ENCODE measurements at places on chromosomes 5 and 9.

GRCh38 chr5:138349852-138350562, 2.5 kb upstream of the KDM3B start:
- DNase-seq, result no peak

DNA sequence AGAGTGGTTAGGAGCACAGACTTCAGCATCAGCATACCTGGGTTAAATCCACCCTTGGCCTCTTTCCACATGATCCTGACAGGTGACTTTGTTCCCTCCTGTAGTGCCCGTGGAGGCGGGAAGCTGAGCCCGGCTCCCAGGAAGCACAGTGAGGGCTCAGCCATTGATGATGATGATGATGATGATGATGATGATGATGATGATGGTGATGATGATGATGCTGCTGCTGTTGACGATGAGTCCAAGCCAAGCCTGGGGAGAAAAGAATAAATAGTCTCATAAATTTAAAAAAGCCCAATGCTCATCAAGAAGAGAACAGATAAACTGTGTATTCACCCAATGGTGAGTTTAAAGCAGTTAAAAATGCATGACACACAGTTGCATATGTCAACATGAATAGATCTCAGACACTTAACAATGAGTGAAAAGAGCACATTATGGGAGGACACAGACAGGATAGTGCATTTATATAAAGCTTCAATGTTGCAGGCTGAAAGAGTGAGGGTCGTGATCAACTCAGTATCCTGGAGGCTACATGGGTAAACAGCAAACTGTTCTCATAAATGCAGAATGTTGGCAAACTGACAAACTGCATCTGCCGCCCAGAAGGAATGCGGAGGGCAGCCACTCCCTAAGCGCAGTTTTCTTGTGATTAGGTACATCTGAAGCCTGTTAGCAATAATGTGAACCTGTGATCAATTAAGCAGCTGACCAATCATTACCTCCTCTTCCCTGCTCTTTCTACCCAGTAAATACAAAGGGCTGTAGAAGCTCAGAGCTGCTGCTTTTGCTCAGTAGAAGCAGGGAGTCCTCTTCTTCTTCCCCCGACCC, 11.7 kb upstream of the CFAP157 start:
- DNase-seq, result no peak

DNA sequence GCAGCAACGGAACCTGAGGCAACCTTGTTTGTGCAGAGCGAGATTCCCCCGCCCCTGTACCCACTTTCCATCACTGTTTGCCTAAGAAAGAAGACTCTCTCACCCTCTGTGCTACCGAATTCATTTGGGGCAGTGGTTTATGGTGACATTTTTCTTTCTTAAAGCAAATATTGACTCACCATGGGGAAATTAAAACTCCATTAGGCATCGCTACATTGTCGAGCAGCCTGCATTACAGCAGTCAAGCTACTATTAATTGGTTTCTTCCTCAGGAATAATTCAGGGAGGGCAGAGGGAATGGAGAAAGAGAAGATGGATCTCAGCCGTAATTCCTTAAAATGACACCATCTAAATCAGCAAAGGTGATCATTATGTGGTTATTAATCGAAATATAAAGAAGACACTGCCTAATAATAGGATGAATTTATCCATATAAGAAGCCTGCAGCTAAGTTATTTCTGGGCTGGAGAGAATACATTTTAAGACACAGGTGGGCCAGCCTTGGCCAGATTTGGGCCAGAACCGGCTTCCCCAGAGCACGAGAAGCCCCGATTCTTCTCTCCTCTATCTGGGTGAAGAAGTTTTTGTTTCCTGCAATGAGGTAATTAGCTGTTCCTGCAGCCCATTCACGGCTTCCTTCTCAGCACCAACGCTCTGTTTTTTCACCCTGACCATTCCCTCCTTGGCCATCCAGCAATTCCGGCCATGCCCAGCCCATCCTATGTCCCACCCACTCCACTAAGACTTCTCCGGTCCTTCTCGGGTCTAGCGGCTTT, 16.8 kb downstream of the CFAP77 start:
- no peak for DNase-seq

DNA sequence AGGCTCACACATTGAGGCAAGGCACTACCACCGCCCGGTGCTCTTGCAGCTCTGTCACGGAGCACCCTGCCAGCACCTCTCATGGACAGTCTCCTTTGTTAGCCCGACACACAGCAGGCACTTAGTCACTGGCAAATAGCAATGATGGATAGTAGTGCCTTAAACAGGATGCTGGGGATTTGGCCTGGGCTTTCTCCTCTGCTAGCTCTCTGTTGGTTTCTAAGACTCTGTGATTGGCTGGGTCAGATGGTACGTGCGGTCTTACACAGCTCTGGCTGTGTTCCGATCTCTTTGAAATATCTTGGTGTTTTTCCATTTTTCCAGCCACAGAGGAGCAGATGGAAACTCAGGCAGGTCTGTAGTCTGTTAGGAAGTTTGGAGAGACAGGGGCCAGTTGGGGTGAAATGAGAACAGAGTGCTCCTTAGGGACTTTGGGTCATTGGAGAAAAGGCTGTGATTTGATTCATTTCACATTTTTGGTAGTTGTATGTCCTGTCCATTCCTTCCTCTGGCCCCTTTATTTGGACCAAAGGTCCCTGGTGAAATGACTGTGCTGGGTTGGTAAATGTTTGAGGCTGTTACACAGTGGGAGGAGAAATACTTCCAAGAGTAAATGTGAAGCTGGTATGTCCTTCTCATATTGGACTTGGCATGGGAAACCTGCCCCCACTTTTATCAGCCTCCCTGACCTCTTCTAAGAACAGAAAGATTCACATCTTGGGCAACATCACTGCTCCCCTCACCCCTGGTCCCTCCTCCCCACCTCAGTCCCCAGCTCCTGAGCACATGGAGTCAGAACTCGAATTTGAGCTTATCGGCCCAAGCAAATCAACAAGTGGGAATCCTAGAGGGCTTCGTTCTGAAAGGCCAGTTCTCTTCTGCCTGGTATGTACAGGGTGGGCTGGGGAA, 3.4 kb downstream of the SMIM3 start:
- no peak for DNase-seq

DNA sequence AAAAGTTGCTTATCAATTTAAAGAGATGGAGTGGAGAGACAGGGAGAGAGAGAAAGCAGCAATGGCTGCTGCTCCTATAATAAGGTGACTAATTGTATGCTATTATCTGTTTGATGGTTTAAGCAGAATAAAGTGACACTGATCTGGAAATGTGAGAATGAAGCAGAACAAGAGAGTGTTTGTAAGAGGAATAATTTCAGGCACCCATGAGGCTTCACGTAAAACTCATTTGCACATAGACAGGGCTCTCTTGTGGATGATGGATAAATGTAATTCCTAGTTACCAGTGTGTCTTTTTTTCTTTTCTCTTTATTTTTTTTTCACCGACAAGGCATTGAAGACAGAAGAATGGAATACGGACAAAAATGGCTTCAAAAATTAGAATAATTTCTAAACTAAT, 228.8 kb upstream of the TYRP1 start:
- no peak for DNase-seq

DNA sequence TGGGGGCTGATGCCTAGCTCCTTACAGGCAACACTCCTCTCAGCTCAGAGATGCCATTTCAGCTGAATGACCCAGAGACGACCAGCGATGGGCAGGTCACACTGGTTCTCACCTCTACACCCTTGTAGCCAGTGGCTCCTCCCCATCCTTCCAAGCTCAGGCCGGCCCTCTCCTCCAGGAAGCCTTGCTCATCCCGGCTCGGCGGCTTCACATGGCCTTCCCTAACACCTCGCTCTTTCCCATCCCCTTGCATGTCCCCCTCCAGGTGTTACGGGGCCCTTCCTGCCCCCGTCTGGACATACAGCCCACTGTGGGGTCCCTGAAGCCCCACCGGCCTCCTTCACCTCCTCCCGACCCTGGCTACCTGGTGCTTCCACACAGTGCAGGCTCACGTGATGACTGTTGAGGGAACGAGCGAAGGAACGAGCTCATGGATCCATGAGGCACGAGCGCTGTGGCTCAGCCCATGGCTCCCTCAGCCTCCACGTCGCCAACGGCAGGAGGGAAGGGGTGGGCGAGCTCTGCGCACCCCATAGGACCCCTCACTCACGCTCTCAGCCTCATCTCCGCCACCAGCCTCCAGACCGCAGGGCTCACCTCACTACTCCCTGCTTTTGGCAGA, 45.7 kb downstream of the SARDH start:
- no peak for DNase-seq

- DNase-seq, result no peak
These were observed 298.5 kb upstream of the CD180 start for GRCh38 chr5:67495072-67495471.

DNA sequence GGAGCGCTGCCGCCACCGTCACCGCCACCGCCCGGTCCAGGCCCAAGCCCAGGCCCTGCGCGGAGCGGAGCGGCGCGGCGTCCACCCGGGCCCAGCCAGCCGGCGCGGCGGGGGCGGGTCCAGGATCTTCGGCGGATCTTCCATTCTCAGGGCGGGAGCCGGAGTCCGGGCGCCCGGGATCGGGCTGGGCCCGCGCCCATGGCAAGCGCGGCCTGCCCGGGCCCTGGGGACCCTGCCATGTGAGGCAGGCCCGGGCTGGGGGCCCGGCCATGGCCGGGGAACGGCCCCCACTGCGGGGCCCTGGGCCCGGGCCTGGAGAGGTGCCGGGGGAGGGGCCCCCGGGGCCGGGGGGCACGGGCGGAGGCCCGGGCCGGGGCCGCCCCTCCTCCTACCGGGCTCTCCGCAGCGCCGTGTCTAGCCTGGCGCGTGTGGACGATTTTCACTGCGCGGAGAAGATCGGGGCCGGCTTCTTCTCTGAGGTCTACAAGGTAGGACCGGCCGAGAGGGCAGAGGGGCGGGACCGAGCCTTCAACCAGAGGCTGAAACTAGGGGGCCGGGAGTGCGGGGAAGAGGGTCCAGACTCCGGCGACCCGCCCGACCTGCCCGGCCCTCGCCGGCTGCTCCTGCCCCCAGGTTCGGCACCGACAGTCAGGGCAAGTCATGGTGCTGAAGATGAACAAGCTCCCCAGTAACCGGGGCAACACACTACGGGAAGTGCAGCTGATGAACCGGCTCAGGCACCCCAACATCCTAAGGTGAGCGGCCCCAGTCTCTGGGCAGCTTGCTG, 482 bp downstream of the TESK1 start:
- DNase-seq, result no peak

- DNase-seq, result no peak
These were observed 156.0 kb upstream of the CDKN2B start for GRCh38 chr9:22165144-22165543.

DNA sequence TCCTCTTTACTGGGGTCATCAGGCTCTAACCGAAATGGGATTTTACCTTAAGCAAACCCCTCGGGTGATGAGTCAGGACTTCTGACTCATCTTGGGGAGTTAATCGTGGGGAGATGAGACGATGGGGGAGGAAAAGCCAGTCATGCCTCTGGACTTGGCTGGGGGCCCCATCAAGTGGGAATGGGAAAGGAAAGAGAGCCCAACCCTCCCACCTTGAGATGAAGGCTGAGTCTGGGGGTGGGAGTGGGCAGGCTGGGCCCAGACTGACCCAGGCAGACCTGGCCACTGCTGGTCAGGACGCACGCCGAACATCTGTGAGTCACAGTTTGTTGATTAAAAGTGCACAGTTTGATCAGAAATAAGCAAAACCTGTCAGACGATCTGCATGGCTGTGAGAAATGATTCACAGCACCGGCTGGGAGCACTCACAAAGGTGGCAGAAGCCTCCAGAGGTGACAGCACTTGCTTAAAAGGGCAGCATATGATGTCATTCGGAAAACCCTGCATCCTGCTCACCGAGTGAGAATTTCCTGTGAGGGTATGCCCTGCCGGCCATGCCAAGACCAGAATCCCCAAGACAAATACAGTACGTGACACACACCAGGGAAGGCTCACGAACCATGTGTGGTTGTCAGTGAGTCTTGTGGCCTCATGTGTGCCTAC, 50.0 kb upstream of the SLC25A51 start:
- no peak for DNase-seq

DNA sequence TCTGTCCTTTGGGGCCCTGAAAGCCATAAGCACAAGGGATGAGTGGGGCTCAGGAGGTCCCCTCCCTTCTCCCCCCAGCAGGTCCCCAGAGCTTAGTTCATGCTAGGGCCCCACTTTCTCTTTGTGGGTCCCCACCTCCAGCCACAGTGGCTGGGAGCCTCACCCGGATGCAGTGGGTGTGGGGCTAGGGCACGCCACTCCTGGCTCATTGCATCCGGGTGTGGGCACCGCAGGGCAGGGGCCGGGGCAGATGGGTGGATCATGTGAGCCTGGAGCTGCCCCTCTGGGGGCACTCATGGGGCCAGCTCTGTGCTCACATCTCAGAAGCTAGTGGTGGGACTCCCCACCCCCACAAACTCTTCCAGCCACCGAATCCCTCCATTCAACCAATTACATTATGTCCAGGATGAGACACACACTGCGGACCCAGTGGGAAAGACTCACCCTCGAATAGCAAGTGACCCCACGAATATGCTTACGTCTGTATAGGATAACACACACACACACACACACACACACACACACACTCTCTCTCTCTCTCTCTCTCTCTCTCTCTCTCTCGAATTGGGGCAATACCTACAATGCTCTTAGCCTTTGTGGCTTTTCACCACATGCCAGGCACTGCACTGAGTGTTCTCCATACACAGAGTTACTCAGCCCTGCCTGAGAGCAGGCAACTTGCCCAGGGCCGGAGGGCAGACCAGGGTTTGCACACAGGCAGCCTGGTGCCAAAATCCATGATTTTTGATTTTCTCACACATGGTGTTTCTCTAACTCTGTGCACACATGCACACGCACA, 16.8 kb upstream of the PHYKPL start:
- no peak for DNase-seq

- DNase-seq, result no peak
These were observed 2.0 kb upstream of the NINJ1 start for GRCh38 chr9:93136011-93136440.

DNA sequence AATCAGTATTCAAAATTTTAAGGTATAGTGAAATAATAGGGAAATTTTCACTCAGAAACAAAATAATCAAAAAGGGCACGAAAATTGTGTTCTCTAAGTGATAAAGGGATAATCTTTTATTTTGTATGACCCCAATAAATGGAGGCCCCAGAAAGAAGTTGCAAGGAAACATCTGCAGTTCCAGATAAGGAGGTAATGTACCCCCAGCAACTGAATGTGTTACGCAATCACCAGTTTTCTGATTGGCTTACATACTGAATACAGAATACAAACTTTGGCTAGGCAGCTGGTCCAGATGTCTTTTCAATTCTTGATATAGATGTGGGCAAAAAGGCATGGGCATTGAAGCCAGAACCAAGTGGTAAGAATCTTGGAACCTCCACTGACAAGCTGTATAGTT, 1.7 kb upstream of the TOPORS start:
- DNase-seq, result no peak

Measured in activated gamma-delta T cell treated with anti-CD3 and anti-CD28 coated beads, Interleukin-2, amount 50 U/mL, for 16 hours (primary cell).